Effector memory CD8-positive, alpha-beta T cell (primary cell): ENCODE measurements at places on chromosomes 5 and 9.

- peaks cover 11% of the 10 kb centered on the region for H3K4me1 ChIP-seq
- H3K27ac ChIP-seq, result no peak overlapping the region
- H3K4me3 ChIP-seq, result no peak overlapping the region
- no peaks in the 10 kb centered on the region for H3K27me3 ChIP-seq
- peaks cover 20% of the 10 kb centered on the region for H3K36me3 ChIP-seq
Observed at GRCh38 chr9:101536351-101536750, 2.7 kb downstream of the RNF20 start.

DNA sequence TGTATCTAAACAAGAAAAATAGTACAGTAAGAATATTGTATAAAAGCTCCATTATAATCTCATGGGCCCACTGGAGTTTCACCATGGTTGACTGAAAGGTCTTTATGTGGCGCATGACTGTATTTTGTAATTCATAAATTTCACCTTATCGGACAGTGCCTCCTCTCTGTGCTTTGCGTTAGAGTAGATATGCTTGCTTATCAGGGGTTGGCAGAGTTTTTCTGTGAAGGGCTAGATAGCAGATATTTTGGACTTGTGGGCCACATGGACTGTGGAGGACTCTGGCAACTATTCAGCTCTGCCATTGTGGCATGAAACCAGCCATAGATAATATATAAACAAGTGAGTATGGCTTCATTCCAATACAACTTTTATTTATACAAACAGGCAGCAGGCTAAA is 23.2 kb downstream of the GAPVD1 start:
- no peak for DNase-seq
- peaks cover 10% of the 10 kb centered on the region for H3K36me3 ChIP-seq
- H3K4me3 ChIP-seq, result no peak overlapping the region
- H3K27ac ChIP-seq, result no peak overlapping the region

GRCh38 chr5:141651728-141652105 is 499 bp upstream of the FCHSD1 start:
- peak overlapping the region; percentile 94 for H3K27ac ChIP-seq
- H3K4me3 ChIP-seq, result peak overlapping the region; percentile 91
- H3K4me1 ChIP-seq, result peaks cover 34% of the 10 kb centered on the region
- no peaks in the 10 kb centered on the region for H3K27me3 ChIP-seq
- peaks cover 8% of the 10 kb centered on the region for H3K36me3 ChIP-seq

DNA sequence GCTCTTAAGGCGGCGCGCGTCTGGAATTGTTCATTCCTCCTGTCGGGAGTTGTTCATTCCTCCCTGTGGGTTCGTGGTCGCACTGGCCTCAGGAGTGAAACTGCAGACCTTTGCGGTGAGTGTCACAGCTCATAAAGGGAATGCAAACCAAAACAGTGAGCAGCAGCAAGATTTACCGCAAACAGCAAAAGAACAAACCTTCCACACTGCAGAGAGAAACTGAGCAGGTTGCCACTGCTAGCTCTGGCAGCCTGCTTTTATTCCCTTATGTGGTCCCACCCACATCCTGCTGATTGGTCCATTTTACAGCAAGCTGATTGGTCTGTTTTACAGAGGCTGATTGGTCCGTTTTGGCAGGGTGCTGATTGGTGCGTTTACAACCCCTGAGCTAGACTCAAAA is 1365.3 kb upstream of the WWC1 start:
- DNase-seq, result no peak
- H3K36me3 ChIP-seq, result no peaks in the 10 kb centered on the region
- no peaks in the 10 kb centered on the region for H3K27me3 ChIP-seq
- H3K4me3 ChIP-seq, result no peak overlapping the region
- no peaks in the 10 kb centered on the region for H3K4me1 ChIP-seq

- DNase-seq, result peak; percentile 47
- peaks cover 72% of the 10 kb centered on the region for H3K36me3 ChIP-seq
- H3K4me3 ChIP-seq, result peak overlapping the region; percentile 99
- H3K27me3 ChIP-seq, result peaks cover 15% of the 10 kb centered on the region
- H3K27ac ChIP-seq, result peak overlapping the region; percentile 100
Observed at GRCh38 chr5:181187500-181188213, 17.3 kb downstream of the TRIM7 start.

DNA sequence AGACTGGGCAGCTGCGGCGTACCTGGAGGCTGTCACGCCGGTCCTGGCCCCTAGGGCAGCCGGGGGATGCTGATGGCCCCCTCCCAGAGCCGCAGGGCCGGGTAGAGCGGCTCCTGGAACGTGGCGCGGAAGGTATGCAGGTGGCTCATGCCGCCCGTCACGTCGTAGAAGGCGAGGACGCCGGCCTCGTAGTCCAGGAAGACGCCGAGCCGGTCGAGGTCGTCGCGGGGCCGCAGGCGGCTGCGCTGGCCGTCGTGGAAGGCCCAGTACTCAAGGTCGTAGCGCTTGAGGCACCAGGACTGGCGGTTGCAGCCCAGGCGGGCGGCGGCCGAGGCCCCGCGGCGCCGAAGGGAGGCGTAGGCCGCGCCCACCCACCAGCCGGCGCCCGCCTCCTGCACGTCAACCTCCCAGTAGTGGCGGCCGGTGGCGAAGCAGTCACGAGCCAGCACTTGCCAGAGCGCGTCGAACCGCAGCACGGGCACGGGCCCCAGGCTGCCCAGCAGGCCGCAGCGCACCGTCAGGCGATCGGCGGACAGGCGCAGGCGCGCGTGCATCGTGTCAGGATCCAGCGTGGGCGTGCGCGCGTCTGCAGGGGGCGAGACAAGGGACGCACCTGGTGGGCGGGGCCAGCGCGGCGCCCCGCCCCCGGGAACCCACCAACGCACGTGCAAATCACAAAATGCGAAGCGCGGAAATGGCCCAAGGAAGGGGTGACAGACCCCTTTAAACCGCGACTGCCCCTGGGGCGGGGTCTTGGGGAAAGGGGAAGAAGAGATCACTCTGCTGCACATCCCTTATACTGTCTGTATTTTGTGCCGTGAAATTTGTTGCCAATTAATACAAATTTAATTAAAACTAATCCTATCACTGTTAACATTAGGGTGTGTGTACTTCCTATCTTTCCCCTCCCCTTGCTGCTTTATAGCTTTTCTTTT is 31.2 kb downstream of the NANS start:
- H3K36me3 ChIP-seq, result peaks cover 45% of the 10 kb centered on the region
- H3K4me1 ChIP-seq, result peaks cover 19% of the 10 kb centered on the region
- no peak overlapping the region for H3K4me3 ChIP-seq
- H3K27me3 ChIP-seq, result no peaks in the 10 kb centered on the region
- peak overlapping the region; percentile 85 for H3K27ac ChIP-seq

- peaks cover 58% of the 10 kb centered on the region for H3K27me3 ChIP-seq
- no peak overlapping the region for H3K27ac ChIP-seq
- H3K4me3 ChIP-seq, result no peak overlapping the region
- no peaks in the 10 kb centered on the region for H3K36me3 ChIP-seq
Observed at GRCh38 chr9:74742792-74743730, 144.7 kb downstream of the TRPM6 start.

- no peaks in the 10 kb centered on the region for H3K4me1 ChIP-seq
- no peak for DNase-seq
- H3K27ac ChIP-seq, result no peak overlapping the region
- H3K27me3 ChIP-seq, result peaks cover 6% of the 10 kb centered on the region
- H3K36me3 ChIP-seq, result no peaks in the 10 kb centered on the region
Observed at GRCh38 chr5:107217721-107218130, 453.0 kb downstream of the EFNA5 start.

- no peak overlapping the region for H3K27ac ChIP-seq
- peaks cover 28% of the 10 kb centered on the region for H3K4me1 ChIP-seq
- H3K27me3 ChIP-seq, result no peaks in the 10 kb centered on the region
Observed at GRCh38 chr5:179765400-179765799, 28.4 kb upstream of the LTC4S start.

DNA sequence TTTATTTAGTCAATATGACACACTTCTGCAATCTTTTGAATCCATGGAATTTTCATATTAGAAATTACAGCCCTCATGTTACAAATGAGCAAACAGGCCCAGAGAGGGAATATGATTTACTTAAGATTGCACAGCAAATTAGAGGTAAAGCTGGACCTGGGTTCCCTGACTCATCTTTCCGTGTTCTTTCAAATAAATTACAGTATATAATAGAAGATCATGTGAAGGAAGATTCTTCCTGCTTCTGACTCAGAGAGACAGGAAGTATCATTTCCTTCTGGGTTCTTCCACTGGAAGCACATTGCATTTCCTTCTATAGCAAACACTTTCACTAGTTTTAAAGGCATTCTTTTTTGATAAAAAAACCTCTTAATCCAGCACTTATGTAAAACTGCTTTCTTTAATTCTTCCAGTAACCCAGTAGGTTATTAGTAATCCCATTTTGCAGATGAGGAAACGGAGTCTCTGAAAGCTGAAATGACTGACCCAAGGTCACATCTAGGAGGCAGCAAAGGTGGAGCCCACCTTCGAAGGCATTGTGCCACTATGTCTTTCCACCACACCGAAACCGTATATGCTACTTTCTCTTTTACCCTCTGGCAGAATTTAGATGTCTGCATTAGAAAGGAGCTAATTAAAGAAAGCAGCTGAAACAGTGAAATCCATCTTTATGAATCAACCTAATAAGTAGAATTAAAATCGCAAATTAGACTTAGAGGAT is 566.7 kb upstream of the KLF4 start:
- no peaks in the 10 kb centered on the region for H3K27me3 ChIP-seq
- no peak overlapping the region for H3K4me3 ChIP-seq
- no peak for DNase-seq
- H3K27ac ChIP-seq, result no peak overlapping the region
- no peaks in the 10 kb centered on the region for H3K4me1 ChIP-seq

DNA sequence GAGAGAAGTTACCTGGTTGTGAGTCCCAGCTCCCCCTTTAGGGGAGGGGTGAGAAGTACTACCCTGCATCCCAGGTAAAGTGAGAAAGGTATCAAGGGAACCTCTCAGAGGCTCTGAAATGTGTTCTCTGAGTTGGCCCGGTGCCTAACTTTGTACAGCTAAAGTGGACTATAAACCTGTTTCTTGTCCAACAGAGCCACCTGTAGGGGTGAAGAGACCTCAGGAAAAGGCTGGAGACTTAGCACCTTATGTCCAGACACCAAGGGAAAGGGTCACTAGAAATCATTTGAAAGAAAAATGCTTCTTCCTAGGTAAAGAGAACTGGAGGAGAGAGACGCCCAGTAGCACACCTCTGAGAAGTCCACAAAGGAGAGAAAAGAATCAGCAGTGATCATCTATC is 108.3 kb upstream of the KIF2A start:
- no peak for DNase-seq
- H3K4me1 ChIP-seq, result no peaks in the 10 kb centered on the region
- peaks cover 46% of the 10 kb centered on the region for H3K27me3 ChIP-seq
- no peak overlapping the region for H3K4me3 ChIP-seq

DNA sequence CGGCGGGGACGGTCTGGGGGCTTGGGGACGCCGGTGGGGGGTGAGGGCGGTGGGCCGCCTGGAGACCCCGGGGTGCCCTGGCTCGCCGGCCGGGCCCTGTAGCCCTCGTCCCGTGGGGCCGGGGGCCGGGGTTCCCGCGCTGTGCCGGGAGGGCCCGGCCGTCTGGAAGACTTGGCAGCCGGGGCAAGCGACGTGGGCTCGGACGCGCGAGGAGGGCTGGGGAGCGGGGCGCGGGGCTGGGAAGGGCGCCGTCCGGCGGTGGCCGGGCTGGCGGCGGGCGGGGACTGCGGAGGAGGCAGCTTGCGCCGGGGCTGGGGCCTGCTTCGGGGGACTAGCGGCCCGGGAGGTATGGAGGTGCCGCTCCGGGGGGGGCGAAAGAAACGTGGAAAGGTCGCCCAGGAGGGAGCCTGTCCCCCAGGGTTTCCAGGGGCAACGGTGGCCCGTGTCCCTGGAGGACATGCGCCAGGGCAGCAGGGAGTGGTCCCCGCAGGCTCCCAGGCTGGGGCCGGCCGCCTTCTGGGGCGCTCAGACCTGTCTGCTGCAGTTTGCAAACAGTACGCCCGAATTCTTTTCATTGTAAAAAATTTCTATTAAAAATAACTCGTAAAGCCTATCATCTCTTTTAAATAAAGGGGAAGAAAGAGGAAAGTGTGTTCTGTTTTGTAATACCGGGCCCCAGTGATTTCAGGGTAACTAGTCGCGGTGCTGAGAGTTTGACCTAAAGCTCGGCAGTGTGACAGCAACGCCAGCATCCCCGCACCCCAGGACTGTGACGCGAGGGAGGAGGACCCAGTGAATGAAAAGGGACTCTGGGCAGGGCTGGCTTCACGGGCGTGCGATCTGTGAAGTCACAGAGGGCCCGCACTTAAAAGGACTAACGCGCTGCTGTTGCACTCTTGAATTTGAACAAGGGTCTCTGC is 752 bp upstream of the ANKH start:
- H3K27me3 ChIP-seq, result no peaks in the 10 kb centered on the region
- DNase-seq, result peak; percentile 30
- peaks cover 29% of the 10 kb centered on the region for H3K4me1 ChIP-seq

GRCh38 chr5:43304525-43304924 is 8.7 kb downstream of the HMGCS1 start:
- H3K36me3 ChIP-seq, result peaks cover 16% of the 10 kb centered on the region
- peak overlapping the region; percentile 43 for H3K4me3 ChIP-seq
- peak overlapping the region; percentile 49 for H3K27ac ChIP-seq
- DNase-seq, result no peak

GRCh38 chr9:137697193-137697592 is 78.4 kb downstream of the EHMT1 start:
- H3K4me1 ChIP-seq, result peaks cover 46% of the 10 kb centered on the region
- peaks cover 6% of the 10 kb centered on the region for H3K36me3 ChIP-seq
- no peak overlapping the region for H3K27ac ChIP-seq
- DNase-seq, result no peak
- no peak overlapping the region for H3K4me3 ChIP-seq
- H3K27me3 ChIP-seq, result no peaks in the 10 kb centered on the region

DNA sequence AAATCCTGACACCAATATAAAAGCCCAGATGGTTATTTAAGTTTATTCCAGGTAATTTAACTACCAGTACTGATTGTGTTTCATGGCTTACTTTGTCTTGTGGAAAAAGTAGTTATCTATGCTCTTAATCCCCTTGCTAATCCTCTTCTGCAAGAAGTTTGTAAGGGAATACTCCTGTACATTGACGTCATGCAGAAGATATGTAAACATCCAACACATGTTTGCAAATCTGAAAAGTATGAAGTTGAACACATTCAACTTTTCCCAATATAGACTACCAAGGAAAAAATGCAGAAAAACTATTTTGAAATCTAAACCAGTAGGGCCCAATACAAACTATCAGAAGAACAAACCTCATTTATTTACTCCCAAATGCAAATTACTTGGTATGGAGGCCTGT is 56.3 kb upstream of the ELL2 start:
- H3K27ac ChIP-seq, result no peak overlapping the region
- no peak overlapping the region for H3K4me3 ChIP-seq
- no peaks in the 10 kb centered on the region for H3K36me3 ChIP-seq
- no peaks in the 10 kb centered on the region for H3K27me3 ChIP-seq
- no peaks in the 10 kb centered on the region for H3K4me1 ChIP-seq
- DNase-seq, result no peak

GRCh38 chr5:122941737-122942136 is 94.8 kb downstream of the PPIC start:
- H3K27me3 ChIP-seq, result no peaks in the 10 kb centered on the region
- peaks cover 3% of the 10 kb centered on the region for H3K4me1 ChIP-seq
- H3K36me3 ChIP-seq, result peaks cover 3% of the 10 kb centered on the region
- H3K27ac ChIP-seq, result no peak overlapping the region
- DNase-seq, result no peak

- no peak overlapping the region for H3K4me3 ChIP-seq
- H3K27me3 ChIP-seq, result no peaks in the 10 kb centered on the region
- no peaks in the 10 kb centered on the region for H3K36me3 ChIP-seq
- no peaks in the 10 kb centered on the region for H3K4me1 ChIP-seq
- no peak overlapping the region for H3K27ac ChIP-seq
- no peak for DNase-seq
Observed at GRCh38 chr5:125149527-125149926, 403.1 kb upstream of the ZNF608 start.
